ENCODE measurements at places on chromosomes 16 and 17.

DNA sequence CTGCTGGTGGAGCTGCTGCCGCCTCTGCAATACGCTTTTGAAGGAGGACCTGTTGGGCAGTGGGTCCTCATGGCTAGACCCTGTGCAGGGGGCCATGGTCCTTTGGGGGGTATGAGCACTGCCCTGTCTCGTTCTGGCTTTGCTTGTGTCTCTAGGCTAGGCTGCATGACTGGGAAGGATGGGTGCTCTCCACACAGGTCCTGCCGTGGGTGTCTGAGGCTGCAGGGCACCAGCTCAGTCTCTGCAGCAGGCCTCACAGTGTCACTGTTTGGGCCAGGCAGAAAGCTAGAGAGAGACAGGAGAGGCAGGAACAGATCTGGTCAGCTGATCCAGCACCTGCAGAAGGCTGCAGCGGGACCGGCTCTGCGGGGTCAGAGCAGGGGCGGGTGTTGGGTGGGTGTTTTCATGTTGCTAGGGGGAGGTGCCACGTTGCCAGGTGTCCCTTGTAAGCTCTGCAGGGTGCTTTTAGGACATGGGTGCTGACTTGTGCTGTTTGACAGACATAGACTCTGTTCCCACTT, 111.4 kb downstream of the SNX29 start:
- DNase-seq, result no peak

DNA sequence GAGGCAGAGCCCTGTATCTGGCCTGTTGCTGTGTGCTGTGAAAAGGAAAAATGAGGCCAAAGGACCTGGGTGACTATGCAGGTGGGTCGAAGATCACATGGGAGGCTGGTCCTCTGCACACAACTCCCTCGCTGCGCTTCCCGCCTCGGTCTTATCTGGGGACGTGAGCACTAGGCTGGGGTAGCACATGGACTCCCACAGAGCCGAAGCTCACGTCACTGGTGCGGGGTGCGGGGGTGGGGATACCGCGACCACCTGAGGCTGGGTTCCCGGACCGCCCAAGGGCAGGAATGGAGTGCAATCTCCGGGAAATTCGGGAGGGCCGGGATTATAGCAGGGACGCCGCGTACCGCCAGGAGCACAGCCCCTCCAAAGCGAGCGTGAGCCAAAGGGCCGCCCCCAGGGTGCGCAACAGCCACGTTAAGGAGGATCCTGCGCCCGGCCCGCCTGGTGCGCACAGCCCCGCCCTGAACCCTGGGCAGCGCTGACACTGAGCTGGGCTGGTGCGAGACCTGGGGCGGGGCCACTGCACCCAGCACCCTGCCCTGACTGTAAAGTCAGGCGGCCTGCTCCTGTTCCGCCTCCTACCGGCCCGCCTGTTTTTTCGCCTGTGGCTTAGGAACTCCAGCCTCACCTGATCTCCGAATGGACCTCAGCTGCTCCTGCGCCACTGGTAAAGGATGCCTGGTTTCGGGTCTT, 4.8 kb downstream of the MT1A start:
- DNase-seq, result no peak

DNA sequence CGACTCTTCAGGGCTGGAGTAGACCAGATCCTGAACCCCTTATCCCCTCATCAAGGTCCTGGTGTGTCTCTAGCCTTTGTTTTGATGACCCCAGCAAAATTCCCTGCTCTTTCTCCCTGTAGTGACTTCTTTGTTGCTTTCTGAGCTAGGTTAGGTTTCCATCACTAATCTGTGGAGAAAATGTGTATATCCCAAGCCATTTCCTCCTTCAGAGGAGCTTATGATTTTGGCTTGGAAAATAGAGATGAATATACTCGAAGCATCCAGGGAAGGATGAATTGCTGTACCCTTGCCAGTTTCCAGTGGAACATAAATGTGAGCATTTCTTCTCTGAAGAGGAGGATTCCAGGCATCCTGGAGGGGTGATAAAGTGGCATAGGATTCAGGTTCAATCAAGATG, 55.8 kb downstream of the KSR1 start:
- DNase-seq, result no peak

GRCh38 chr16:48659940-48660339, 50.0 kb upstream of the N4BP1 start:
- DNase-seq, result no peak

DNA sequence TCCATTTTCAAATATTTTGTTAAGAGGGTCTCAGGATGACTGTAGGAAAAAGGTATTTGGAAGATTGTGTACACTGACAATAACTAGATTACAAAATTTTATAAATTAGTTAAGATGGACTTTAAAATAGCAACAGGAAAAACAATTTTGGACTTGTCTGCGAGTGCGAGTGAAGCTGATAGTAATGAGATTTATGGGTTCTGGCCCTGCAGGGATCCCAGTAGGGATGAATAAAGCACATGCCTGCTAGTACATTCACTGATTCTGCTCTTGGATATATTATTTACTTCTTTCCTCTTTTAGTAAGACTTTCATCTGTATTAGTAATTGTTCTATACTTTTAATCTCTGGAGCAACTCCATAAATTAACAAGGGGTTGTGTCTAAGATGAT, 28.2 kb downstream of the PRKCA start:
- DNase-seq, result no peak

DNA sequence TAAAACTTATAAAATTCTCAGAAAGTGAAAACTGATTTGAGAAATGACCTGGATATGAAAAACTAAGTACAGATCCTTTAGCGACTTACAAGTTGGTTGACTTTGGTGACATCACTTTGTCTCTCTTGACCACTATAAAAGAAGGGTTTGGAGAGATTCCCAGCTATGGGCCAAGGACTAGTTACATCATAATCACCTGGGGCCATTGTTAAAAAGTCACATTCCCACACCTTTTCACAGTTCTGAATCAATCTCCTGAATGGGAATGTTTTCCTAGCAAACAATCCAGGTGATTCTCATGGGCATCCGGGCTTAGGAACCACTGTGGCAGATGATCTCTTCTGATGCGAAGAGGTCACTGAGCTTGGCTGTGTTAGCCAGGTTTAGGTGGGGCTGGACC, 620 bp upstream of the VWA3A start:
- no peak for DNase-seq

GRCh38 chr17:38456031-38456815, 28.0 kb downstream of the ARHGAP23 start:
- DNase-seq, result no peak

DNA sequence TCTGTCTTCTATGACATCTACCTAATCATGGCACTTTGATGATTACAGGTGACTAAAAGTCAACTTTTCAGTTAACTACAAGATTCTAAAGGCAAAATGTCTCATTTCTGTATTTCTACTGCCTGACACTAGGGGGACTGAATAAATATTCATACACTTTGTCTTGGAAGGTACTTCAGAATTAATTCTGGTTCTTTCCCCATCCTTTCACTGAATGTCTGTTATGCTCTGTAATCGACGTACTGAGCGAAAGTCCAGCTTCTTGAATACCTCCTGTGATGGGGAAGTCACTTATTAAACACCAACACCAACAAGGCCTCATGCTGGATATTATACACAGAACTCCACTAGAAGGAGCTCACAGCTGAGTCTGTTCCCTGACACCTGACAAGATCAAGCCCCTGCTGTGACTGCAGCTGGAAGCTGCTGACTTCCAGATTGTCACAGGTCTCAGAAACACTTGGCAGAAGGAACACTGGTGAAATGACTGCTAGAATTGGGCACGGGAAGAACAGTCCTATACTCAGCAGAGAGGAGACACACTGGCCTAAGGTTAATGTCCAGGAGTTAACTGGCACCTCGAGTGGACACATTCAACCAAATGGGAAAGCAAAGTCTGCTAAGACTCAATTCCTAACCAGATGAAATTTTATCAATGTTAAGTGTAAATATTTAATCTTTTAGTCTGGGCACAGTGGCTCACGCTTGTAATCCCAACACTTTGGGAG, 31.9 kb downstream of the CMC2 start:
- DNase-seq, result no peak

Measured in fibroblast of skin of left quadriceps (primary cell).